ENCODE measurements at places on chromosomes 6 and 20.

GRCh38 chr20:10315138-10315537 is 96.5 kb downstream of the SNAP25 start:
- no peak for DNase-seq

- no peak for DNase-seq
Observed at GRCh38 chr6:157093536-157093935, 229.8 kb downstream of the TMEM242 start.

GRCh38 chr6:159217595-159218275 is 48.5 kb downstream of the FNDC1 start:
- no peak for DNase-seq

- DNase-seq: no peak
Observed at GRCh38 chr6:96963809-96964208, 39.3 kb downstream of the KLHL32 start.

DNA sequence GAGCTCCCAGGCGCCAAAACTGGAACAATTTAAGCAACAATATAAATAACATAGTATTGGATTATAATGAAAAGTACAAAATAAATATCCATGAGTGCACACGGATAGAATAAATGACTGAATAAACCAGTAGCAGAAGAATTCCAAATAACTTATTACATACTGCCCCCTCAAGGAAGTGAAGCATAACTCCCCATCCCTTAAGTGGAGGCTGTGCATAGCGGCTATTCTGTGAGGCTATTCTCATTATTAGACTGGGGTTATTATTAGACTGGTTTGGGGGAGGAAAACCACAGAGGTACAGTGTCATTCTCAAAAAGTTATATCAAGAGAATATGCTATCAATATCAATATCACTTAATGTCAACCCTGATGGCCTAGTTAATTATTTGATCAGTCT is 94.4 kb upstream of the SIRPA start:
- no peak for DNase-seq

DNA sequence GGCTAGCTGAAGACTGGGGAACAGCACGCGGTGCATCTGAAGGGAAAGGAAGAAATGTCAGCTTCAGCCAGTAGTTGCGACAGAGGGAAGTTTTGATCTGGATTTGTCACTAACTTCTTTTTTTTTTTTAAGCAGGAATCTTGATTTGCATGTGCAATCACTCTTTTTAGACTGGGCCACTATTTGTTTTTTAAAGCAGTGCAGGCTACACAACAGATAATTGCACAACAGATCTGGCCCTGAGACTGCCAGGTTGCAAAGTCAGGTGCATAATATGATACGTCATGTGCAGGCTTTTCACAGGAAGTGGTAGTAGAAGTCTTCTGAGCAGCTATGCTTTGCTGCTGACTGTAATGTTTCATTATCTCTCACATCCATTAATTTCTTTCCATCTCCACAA is 13.5 kb downstream of the PFDN4 start:
- no peak for DNase-seq

DNA sequence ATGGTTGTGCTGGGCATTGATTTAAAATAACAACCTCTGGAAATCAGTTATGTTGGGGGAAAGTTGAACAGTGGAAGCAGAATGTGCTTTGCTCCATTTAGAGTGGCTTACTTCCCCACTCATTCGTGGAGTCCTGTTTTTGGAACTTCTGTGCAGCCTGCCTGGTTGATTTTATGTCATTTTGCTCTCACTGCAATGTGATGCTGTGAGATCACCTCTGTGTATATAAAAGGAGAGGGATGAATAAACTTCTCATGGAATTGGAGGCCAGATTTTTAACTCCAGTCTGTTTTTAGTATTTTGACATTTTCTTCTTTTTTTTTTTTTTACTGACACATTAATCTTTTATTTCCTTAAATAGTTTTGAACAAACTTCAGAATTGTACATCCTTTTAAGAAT is 139.0 kb downstream of the FNDC1 start:
- DNase-seq: no peak

DNA sequence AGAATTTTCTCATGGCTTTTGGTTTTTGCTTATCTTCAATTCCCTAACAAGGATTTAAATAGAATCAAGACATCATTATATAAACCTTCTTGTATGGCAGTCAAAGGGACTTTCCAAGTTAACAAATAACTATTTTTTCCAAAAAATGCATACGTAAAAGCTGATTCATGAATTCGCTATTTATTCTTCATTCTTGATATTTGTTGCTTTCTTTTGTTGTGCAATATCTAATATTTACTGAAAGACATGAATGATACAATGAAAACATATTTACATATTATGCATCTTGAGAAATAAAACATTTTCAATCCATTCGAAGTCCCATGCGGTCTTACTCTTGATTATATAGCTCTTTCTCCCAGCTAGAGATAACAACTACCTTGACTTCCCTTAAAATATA is 47.0 kb upstream of the SPTLC3 start:
- DNase-seq: no peak

GRCh38 chr6:104688283-104688969 is 171.3 kb downstream of the HACE1 start:
- no peak for DNase-seq

DNA sequence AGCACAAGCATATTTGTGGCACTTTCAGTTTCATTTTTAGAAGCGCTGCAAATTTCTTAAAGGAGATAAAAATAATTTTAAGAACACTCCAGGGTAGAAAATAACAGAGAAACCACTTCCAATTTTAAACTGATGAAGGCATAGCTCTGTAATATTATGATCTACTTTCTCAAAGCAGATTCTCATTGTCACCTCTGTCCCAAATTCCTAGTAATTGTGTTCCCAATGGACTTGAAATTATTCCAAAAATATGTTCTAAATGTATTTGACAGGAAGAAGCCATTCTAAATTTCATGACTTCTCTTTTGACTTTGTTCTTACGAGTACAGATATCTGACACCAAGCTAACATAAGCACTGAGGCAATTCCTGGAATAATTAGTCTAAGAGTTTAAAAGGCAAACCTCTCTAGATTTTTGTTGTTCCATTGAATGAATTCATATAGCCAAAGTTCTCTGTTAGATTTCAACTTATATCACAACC is 140.2 kb upstream of the CARMIL1 start:
- DNase-seq: no peak

DNA sequence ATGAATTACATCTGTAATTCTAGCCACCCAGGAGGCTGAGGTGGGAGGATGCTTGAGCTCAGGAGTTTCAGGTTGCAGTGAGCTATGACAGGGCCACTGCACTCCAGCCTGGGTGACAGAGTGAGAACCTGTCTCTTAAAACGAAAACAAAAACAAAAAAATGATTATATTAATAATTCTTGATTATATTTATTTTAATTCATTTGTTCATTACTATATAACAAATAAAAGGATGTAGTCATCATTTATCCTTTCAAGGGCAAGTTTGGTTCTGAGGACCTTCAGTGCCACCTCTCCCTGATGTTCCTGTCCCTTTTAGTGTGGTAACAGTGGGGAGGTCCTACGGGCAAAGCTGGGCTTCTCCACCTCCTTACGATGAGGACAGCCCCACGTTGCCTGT is 167.1 kb upstream of the SCGN start:
- DNase-seq: no peak

- DNase-seq: no peak
Observed at GRCh38 chr6:79034865-79035264, 43.2 kb downstream of the PHIP start.

GRCh38 chr6:168441434-168442391 is 729 bp downstream of the SMOC2 start:
- DNase-seq: no peak

- no peak for DNase-seq
Observed at GRCh38 chr6:112037783-112038216, 16.1 kb upstream of the CCN6 start.

- no peak for DNase-seq
Observed at GRCh38 chr6:24600903-24601302, 45.1 kb downstream of the KIAA0319 start.

DNA sequence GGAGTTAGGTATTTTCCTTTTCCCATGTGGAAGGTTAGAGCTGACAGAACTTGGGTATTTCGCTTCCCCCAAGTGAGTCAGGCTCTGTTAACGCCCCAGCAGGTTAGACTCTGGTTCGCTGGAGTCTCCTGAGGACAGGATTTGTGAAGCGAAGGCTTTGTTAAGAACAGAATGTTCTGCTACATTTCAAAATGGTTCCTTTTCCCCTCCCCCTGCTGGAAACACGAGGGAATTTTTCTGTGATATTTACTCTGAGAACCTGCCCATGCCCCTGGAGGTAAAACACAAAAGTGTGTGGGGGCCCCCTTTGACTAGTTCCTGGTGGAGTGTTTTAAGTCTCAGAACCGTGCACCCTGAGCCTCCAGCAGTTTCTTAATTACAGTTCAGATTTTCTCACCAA is 731.4 kb upstream of the CITED2 start:
- no peak for DNase-seq

GRCh38 chr6:148375401-148375800 is 32.8 kb downstream of the SASH1 start:
- DNase-seq: no peak

GRCh38 chr20:40176098-40176841 is 512.8 kb downstream of the MAFB start:
- DNase-seq: no peak

GRCh38 chr20:25236450-25237304 is 11.2 kb upstream of the PYGB start:
- no peak for DNase-seq

- no peak for DNase-seq
Observed at GRCh38 chr6:65004283-65004682, 702.7 kb downstream of the EYS start.

GRCh38 chr6:40845553-40845952 is 193.5 kb downstream of the UNC5CL start:
- DNase-seq: no peak

DNA sequence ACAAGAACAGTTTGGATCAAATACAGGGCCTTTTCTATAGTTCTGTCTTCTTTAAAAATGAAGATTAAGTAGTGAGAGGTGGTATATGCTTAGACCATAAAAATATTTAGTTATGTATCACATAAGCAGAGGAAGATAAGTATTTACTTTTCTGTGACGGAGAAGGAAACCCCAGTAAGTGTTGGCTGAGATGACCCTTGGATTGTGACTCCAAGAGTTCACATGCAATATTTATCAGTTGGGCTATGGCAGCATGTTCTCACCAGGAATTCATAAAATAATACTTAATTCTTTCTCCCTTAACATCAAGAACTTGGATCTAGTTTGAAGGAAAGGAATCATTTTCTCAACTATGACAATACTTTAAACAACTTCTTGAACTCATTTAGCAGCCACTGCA is 98.4 kb upstream of the TBX18 start:
- DNase-seq: no peak

DNA sequence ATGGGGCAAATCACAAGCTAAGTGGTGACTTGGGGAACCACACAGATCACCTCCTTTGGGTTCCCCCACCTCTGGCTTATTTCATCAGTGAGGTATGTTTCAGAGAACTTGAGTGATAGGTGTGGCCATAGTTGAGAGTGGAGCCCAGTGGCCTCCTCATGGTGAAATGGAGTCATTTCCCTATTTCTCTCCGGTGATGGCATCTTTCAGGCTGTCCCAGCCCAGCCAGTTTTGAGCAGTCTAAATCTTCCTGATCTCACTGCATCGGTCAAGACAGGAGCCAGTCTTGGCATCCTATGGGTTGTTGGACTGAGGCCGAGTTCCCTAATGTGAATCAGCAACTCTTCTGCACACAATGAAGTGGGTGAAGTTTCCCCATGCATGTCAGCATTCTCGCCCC is 132.4 kb downstream of the EYA2 start:
- DNase-seq: no peak

- DNase-seq: no peak
Observed at GRCh38 chr20:38321959-38322598, 18.1 kb downstream of the BPI start.

DNA sequence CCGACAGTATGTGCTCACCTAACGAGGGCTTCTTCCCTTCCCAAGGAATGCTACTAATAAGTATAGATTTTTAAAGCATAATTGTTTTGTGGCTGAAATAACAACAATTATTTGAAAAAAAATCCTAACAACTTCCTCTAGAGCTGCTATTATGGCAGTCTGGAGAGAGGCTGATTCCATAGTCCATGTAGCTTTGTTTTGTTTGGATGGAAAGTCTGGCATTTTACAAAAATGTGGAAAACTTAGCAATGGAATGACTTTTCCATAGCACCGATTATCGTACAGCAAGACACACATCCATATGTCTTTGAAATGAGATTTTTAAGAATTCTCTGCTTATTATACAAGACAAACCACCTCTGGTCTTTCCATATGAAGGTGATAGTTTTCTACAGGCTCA is 252.4 kb upstream of the TAB2 start:
- DNase-seq: no peak

GRCh38 chr20:23121751-23122320 is 35.7 kb upstream of the CD93 start:
- DNase-seq: peak; percentile 28

GRCh38 chr20:36549628-36549941 is 8.3 kb downstream of the MYL9 start:
- DNase-seq: no peak

- DNase-seq: no peak
Observed at GRCh38 chr6:92275150-92275549, 1144.2 kb downstream of the EPHA7 start.

DNA sequence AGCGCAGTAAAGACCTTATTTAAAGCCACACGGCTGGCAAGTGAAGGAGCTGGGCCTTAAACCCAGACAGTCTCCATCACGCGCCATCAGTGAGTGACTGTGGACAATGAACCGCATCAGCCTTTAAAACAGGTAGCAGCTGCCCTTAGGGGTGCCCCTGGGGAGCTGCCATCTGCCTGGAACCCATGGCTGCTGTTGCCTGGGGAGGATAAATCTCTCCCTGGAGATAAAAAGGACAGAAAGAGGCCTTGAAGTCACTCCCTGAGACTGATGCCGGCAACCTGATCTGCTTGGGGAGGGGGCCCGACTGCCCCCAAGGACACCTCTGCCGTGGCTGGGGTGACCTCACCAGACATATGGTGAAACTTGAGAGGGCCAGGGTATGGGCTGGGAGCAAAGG is 73.5 kb downstream of the PREX1 start:
- no peak for DNase-seq

- no peak for DNase-seq
Observed at GRCh38 chr6:84768442-84769174, 4.2 kb upstream of the TBX18 start.

GRCh38 chr20:36040571-36040970 is 72.2 kb downstream of the CNBD2 start:
- DNase-seq: no peak

DNA sequence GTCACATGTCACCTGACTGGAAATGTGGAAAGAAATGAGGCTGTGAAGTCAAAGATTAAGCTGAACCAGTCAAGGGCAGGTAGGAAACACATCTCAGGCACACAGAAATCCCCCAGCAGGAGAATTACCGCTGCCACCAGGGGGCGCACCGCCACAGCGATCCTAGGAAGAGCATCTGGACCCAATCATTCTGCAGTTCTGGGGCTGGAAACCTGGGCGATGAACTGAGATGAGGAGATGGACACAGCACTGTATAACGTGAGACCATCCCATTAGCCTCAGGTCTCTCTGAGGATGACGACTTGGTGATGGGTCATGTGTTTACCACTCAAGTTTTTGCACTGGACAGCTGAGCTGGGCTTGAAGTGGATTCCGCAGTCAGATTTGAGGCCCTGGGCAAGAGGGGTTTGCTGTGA is 6.5 kb upstream of the SLC24A3 start:
- DNase-seq: peak; percentile 92

Data from upper lobe of right lung (tissue), 1 donor.